ENCODE measurements at places on chromosomes 3 and 15.

DNA sequence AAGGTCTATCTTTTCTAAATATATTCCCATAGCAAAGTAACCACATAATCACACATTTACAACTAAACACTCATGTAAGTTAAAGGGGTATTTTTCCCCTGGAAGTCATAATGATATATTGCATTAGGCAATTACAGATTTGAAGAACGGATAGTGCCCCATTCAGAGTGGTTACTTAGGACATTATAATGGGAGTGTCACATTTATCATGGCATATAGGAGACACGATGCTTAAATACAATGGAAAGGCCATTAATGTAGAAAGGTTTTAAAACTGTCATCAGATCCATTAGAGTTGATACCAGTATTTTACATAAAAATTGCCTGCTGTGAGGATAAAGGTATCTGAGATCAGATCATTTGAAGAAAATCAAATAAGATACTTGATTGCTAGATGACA, 582.0 kb upstream of the SEMA6D start:
- DNase-seq = no peak

DNA sequence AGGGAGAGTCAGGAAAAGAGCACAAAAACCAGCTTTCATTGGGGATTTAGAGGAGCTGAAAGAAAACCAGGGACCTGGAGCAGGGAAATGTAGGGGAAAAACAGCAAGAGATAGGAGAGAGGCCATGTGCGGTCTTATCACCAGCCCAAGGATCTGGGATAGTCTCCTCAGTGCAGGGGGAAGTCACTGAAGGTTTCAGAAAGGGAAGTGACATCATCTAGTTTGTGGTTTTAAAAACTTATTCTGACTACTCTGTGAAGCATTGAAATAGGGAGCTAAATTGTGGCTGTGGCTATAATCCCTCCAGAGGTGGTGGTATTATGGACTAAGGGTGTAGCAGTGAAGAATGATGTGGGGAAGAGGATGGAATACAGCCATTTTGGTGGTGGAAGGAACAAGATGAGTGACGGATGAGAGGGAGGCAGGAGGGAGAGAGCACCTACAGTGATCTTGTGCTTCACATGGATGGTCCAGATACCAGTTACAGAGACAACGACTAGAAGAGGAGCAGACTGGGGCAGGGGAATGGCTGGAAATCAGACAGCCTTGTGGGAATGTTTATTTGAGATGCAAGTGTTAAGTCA, 72.7 kb downstream of the HMG20A start:
- no peak for DNase-seq

DNA sequence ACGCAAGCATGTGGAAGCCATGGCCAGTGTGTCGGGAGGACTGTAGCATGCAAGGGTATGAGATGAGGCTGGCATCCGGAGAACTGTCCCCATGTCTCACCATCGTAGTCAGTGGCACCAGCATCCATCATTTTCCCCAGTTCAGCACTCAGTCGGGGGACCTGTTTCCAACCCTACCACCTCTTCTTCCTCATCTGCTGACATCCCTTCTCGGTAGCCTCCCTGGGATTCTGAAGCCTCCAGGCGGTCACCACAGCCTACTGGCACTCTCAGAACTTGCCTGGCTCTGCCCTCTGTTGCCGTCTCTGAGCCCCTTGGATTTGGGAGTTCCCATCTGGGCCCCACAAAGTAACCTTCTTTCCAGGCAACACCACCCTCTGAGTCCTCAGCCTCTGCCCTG, 131.1 kb upstream of the ABHD17C start:
- no peak for DNase-seq

- DNase-seq = no peak
These were observed 37.4 kb upstream of the P2RY12 start for GRCh38 chr3:151421938-151422337.

DNA sequence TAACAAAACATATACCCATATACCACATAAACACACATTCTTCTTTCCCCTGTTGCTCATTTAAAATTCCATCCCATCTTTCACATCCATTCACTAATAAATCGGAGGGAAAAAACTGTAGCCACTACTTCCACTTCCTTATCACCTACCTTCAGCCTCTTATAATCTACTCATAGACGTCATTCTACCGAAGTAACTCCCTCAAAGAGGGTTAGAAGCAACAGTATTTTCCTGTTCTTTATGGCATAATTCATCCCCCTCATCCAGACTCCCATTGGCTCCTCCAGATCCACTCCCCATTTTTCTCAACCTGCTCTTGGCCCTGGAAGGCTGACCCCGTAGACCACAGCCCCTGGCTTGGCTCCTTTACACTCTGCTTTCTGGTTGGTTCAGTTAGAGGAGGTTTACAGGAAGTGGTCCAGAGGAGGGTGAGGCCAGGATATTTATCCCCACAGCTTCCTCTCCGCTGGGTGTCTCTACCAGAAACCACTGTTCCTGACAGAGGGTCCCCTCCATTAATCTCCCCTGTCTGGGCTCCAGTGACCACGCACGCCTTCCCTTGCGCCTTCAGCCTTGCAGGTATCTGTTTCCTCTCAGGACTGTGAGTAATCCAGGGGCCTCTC, 46.3 kb downstream of the FMN1 start:
- no peak for DNase-seq

- no peak for DNase-seq
These were observed 81.2 kb downstream of the EFL1 start for GRCh38 chr15:82181371-82181770.

DNA sequence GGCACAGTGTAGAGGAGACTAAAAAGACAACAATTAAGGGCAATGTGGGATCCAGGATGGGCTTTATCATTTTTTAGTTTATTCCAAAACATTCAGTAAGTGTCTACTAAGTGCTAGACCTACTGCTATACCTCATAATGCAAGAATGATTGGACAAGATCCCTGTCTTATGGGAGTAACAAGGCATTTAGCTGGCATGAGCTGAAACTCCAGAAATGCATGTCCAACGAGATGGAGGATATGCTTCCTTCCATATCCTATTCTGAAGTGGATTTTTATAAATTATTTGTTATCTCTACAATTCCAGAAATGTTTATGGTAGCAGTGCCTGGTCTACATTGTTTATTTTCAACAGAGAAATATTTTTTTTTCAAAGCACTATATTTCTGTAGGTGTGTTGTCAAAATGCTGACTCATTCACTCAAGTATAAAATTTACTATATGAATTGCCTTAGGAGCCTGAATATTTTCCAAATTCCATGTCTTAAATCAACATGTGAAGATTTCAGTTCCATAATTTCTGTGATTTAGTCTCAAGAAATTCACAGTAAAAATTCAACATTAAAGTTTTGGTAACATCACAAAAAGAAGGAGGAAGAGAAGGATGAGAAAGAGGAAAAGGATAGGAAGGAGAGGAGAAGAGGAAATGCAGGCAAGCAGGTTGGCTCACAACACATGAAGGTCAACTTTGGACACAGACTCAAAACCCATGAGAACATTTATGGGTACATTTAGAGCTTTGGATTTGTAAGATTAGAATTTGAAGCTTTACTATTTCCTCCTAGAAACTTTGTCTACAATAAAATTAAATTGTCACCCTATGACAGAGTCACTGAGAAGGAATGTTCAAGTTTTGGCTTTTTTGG, 88.6 kb downstream of the P3H2 start:
- no peak for DNase-seq

- DNase-seq = no peak
These were observed 61.6 kb downstream of the NEK10 start for GRCh38 chr3:27307566-27307965.

DNA sequence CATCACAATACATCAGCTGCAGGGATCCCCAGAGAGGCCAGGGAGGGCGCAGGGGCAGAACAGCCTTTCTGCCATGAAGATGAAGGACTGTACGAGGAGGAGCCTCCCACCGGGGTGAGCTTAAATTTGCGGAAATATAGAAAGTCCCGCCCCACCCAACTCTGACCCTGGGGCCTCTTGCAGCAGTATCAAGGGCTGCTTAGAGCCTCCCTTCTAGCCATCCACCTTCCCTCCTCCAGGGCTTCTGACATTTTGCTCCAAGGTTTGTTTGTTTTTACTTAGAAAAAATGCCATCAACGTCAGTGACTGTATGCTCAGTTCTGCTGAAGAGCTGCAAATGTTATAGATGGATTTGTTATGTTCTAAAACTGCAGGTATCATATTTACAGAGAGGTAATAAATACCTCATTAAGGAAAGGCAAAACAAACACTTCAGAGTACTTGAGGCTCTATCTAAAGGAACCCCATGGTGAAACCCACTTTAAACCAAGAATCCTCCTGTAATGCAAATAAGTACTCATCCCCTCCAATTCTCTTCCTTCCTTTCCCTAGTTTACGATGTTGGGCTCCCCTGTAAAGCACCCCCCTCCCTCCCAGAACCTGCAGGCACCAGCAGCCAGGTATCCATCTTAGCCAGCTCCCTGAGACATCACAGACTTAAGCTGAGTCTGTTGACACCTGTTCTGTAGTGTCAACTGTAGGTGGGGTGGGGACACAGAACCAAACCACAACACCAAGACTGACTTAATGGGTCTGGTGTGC, 30.5 kb downstream of the RFTN1 start:
- DNase-seq = no peak

DNA sequence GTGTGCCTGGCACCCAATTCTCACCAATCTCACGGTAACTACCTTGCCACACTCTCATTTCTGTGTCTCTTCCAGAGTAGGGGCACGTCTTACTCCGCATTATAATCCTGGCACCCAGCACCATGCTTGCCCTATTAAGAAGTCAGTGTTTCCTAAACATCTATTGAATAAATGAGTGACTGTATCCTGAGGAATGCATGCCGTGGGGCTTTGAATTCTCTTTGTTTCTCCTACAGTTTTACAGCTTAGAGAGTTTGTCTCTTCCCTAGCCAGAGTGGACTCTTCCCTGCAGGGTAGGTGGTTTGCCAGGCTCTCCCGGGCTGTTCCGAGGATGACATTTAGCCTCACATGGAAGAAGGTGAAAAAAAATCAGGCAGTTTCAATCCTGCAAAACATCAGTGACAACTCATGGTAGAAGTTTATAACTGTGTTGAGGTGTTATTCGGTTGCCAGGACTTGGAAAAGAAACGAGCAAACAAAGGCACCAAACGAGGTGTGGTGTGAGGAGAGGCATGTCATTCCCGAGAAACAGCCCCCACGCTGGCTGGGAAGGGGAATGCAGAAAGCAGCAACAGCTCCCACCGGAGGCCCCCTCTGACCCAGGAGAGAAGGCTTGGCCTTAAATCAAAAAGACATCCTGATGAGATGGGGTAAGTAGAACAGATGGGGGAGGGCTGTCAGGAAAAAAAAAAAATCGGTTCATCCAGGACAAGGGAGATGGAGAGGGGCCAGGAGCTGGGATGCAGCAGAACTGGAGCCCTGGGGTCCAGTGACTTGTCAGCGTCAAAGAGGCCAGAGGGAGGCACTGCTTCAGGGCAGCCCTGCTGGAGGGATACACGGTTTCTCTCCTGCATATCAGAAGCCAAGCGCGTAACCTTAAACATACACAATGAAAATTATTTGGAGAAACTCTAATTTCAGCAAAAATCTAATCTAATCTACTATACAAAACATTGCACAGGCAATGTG, 168.4 kb upstream of the ARRDC4 start:
- DNase-seq = no peak

All from stimulated activated CD8-positive, alpha-beta memory T cell treated with anti-CD3 and anti-CD28 coated beads, Interleukin-4, amount 100 ng/mL, for 24 hours (primary cell).